Germinal center (tissue), 1 donor: ENCODE measurements at places on chromosomes 13 and 19.
A peak's percentile ranks its signal among the peaks of the same experiment; 100 is the strongest.

DNA sequence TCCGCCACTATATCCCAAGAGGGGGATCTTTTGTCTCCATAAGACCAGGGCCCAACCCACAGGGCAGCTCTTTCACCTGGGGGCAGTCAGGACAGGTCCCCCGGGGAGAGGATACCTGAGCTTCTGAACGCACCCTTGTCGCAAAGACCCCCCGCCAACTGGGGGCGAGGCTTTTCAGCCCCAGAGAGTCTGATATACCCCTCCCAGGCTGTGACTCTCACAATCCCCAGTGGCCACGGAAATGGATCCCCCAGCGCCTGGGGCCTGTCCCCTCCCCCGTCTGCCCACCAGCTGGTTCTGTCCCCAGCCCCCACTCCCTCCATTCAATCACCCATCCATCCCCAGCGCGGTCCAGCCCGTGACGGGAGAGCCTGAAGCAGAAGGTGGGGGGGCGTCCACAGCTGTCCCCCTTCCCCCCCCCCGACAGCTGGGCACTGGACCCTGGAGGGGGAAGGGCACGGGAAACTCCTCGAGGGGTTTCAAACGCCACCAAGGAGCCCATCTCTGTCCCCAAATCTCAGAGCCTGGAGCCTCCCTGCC lies 823 bp downstream of the DOCK6 start:
- DNase-seq: no peak

DNA sequence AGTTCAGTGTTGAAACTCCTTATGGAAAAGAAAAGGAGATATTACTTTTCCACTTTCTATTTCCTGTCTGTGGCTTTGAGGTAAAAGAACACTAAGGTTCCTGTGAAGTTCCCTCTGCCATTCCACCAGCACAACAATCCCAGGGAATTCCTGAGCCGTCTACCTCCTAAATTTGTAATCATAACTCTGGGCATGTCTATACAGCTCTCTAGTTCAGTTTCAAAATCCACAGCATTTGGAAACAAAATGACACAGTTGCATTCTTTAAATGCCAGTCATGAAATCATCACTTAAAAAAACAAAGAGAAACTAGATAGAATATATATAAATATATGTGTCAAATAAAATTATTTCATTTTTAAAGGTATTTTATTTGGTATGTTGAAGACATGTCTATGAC lies 9.0 kb upstream of the THSD1 start:
- DNase-seq: no peak

DNA sequence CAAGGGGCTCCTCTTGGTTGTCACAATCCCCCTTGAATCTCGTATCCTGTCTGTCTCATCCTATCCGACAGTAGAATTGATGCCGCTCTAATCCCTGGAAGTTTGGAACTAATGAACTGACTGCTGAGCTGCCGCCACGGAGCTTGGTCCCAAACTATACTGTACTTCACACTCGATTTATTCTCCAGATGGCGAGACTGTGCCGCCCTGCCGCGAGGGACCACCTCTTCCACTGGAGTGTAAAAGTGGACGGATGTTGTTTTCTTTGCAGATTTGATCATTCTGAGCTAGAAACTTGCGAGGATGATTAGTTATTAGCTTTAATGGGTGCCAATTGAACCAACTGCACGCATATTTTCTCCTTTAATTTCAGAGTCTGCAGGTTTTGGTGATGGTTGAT lies 117.2 kb downstream of the ZIC5 start:
- DNase-seq: no peak

- no peak for DNase-seq
Measured at GRCh38 chr19:7533281-7533885, 2.1 kb upstream of the PNPLA6 start.

GRCh38 chr13:31786011-31786410 lies 46.7 kb downstream of the RXFP2 start:
- no peak for DNase-seq

DNA sequence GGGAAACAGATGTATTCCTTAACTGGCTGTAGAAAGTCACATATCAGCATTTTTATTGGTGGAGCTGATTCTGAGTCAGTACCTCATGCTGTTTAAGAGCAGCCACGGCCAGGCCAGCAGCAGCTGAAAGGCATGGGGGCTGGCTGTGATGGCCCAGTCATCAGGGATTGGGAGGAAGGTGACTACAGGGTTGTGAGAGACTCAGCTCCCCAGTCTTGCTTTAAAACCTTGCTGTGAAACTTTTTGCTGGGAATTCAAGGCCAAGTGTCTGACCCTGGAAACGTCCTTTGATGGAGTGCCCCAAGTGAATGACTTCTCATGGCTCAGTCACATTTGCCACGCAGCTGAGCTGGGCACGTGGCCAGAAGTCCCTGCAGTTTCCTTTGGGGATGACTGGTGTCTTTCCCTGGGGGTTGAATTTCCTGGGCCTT lies 39.1 kb upstream of the RNF113B start:
- DNase-seq: no peak

DNA sequence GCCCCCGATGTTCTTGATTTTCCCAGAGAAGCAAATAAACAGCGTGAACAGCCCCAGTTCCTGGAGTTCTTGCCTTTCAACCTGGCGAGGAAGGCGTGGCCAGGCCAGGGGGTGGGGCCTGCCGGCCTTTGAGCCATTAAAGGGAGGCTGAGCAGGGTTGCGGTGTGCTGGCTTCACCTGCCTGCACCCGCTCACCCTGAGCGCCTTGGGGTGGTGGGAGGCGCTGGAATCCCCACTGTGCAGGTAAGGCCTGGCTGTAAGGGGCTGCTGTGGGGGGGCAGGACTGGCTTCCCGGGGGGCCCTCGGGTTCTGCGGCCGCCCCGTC lies 2.7 kb upstream of the MISP start:
- DNase-seq: no peak

- DNase-seq: peak; percentile 36
Measured at GRCh38 chr19:18879579-18880373, 16.2 kb downstream of the CERS1 start.

- no peak for DNase-seq
Measured at GRCh38 chr19:8922591-8922990, 87.6 kb downstream of the MUC16 start.

GRCh38 chr13:79709471-79709870 lies 228.5 kb downstream of the NDFIP2 start:
- no peak for DNase-seq

- no peak for DNase-seq
Measured at GRCh38 chr19:56176881-56177280, 1.1 kb downstream of the GALP start.

DNA sequence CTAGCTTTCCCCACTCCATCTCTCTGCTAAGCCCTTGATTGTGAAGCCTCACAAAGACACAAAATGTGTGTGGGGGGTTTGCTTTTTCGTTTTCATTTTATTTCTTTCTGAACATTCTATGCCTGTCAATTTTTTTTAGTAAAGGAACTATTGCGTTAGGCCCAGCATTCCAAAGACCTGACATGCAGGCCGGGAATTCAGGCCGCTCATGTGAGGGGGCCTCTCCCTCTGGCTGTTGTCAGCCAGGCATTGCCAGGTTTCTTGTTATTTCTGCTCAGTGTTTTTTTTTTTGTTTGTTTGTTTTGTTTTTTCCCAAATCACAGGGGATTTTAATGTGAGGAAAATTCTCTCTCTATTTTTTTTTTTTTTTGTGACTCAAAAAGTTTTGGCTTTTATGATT lies 10.3 kb upstream of the MEDAG start:
- DNase-seq: no peak

GRCh38 chr13:102799426-102800144 lies 666 bp downstream of the BIVM start:
- DNase-seq: peak; percentile 15

DNA sequence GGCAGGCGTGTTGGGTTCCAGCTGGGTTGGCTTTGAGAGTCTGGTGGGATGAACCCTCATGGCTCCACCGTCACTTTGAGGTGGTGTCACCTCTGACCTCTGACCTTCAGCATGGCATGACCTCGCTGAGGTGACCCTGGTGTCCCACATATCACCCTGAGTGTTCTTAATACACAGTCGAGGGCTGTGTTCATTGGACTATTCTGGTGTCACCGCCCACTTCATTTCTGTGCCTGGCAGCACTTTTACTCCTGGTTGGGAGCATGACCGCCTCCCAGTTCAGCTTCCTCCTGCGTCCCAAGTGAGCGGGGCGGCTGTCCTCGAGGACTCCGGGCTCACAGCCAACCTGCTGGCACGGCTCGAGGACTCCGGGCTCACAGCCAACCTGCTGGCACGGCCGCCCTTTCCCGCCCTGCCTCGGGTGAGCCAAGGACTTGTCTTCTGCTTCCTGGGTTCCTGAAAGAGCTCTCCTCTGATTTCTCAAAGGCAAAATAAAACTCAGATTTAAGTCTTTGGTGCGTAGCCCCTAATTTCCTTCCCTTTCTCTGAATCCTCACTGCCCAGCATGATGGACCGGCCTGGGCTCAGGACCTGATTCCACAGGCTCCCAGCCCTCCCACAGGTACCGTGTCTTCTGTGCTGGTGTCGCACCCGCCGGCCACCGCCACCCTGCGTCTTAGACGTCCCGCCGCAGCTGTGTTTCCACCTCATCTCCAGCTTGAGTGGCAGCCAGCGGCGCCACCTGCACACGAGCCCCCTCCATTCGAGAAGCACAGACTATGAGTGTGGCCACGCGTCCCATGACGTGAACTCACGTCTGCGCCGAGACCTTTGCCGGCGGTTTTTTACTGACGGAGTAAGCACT lies 10.4 kb downstream of the ATP4B start:
- no peak for DNase-seq

DNA sequence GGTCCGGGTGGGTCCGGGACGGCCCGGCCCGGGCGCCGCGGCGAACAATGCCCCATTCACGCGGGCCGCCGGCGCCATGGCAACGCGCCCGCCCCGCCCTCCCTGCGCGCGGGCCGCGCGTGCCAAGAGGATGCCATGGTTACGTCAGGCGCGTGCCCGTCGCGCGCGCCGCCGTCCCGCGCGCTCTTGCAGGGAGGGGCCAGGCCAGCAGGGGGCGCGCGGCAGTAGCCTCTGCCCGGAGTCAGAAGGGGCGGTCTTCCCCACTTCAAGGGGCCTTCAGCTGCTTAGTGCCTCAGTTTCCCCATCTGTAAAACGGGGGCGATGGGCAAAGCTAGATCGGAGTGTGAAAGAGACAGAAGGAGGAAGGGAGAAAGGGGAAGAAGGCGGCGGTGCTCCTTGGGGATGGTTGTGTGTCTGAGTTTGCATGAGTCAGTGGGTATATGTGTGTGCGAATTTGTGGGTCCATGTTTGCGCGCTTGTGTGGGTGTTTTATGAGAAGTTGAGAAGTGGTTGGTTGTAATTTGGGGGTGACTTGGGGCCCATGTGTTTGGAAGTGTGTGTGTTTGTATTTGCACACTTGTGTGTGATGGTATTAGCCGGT lies 11.6 kb upstream of the NFIX start:
- peak; percentile 92 for DNase-seq

- peak; percentile 81 for DNase-seq
Measured at GRCh38 chr19:37251308-37252229, 33.6 kb downstream of the ZNF383 start.

- DNase-seq: no peak
Measured at GRCh38 chr13:72500851-72501250, 226.6 kb downstream of the MZT1 start.

GRCh38 chr19:14347999-14348889 lies 33.0 kb upstream of the ADGRE5 start:
- peak; percentile 81 for DNase-seq

- no peak for DNase-seq
Measured at GRCh38 chr13:113002206-113002912, 33.3 kb downstream of the MCF2L start.

DNA sequence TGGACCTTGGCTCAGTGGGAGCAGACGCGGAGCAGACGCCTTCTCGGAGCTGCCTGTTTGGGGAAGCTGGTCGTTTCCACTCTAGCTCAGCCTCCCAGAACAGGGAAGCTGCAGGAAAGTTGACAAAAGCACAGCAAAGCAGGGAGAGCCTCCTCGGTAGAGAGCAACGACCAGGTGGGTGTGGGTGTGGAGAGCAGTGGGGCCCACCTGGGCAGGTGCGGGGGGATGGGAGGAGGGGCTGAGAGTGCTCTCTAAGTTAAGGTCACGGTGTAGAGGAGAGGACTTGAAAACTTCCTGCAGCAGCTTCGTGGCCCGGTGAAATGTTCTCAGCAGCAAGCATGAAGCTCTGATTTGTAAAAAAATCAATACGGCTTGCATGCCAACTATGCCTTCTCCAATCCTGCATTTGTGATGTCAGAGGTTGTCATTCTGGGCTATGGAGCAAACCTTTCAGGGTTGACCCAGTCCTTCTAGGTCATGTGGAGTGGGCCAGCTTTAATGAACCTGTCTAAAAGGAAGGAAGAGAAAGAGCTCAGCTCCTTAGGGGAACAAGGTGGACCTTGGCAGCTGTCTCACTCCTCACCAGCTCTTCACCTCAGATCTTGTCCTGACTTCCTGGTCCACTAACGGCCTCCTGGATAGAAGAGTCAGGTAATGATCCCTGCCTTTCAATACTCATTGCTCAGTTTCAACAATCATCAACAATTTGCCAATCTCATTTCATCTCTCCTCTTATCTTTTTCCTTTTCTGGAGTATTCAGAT lies 85.8 kb upstream of the UBL3 start:
- no peak for DNase-seq

DNA sequence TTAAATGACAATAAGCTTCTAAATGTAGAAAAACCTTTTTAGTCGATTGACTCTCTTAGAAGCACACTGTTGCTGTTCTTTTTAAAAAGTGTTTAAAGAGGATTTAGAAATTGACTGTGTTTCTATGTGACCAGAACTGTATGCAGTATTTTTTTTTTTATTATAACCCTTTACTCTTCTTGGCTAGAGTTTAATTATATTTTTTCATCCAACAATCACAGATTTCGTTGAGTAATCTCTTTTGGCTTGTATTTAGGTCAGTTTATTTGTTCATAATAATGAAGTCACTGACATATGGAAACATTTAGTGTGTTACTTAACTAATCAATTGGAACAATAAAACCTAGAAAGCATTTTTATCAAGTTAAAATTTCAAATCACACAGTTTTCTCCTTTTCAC lies 19.9 kb downstream of the CSNK1A1L start:
- DNase-seq: no peak

GRCh38 chr13:111228262-111229144 lies 91.9 kb upstream of the TEX29 start:
- DNase-seq: no peak

DNA sequence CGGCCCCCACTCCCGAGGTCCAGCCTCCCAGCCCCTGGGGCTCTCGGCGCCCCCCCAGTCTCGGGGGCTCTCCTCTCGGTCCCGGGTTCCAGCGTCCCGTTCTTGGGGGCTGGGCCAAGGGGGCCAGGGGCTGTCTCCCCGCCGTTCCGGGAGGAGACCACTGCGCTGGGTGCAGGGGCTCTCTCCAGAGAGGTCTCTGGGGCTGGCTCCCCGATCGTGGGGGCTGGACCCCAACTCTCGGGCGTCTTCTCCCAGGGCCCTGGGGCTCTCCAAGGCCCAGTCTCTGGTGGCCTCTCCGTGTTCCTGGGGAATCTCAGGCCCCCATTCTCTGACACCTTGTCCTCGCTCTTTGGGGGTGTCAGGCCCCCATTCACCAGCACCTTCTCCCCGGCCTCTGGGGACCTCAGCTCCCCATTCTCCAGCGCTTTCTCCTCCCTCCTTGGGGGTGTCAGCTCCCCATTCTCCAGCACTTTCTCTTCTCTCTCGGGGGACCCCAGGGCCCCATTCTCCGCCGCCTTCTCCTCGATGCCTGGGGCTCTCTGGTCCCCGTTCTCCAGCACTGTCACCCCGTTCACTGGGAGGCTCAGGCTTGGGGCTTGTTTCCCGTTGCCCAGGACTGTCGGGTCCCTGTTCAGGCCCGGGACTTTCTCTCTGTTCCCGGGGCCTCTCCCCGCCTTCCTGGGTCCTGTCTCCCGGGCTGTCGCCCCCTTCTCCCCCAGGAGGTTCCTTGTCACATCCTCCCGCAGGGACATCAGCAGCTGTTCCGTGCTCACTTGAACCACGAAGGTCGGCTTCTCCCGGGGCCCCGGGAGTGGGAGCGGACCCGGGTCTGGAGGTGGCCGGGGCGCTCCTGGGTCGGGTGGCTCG lies 13.7 kb downstream of the LMTK3 start:
- DNase-seq: no peak

GRCh38 chr13:113535381-113535781 lies 44.9 kb upstream of the DCUN1D2 start:
- DNase-seq: no peak
